Foreskin keratinocyte (primary cell): ENCODE measurements at places on chromosomes 16 and 17. TPM values are rescaled to one million over a fixed set of nuclear protein-coding genes. Genes with fewer than 3 reads are reported as not detected.
A peak's percentile ranks its signal among the peaks of the same experiment; 100 is the strongest.

Gene CTU2
- 16.6 and 26.3 TPM in 2 replicates for total RNA-seq

DNA sequence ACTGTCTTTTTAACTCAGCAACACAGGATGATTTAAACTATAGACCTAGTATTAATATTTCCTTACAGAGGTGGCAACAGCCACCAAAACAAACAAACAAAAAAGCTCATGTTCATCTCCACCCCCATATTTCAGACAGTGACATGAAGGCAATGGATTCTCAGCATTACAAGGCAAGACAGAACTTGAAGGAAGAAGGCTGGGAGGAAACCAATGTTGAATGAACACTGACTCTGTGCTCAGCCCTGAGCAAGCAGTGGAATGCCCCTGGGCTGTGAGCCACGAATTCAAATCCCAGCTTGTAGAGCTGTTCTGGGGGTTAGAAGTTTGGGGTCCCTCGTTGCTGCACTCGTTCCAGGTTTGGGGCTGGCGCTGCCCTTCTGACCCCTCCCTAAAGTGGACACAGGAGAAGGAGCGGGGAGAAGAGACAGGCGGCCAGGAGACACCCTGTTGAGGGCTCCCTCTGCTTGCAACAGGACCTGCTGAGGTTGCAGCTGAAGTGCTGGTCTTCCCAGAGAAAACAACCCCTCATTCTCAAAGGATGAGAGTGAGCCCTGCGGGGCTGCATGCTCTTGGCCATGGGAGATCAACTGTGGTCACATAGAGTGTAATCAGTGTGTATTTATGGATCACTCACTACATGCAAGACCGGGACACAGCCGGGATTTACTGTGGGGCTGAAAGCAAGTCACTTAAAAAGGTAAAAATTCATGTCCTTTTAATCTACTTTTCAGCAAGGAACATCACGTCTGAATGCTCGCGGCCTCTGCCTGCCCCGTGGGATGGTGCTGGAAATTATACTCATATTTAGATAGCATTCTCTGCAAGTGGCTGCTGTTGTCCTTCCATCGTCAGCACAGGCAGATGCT, 34.3 kb downstream of the MYH3 start:
- peak; percentile 97 for DNase-seq

- DNase-seq, result no peak
These were observed 36.8 kb upstream of the BCAR1 start for GRCh38 chr16:75288181-75288580.

DNA sequence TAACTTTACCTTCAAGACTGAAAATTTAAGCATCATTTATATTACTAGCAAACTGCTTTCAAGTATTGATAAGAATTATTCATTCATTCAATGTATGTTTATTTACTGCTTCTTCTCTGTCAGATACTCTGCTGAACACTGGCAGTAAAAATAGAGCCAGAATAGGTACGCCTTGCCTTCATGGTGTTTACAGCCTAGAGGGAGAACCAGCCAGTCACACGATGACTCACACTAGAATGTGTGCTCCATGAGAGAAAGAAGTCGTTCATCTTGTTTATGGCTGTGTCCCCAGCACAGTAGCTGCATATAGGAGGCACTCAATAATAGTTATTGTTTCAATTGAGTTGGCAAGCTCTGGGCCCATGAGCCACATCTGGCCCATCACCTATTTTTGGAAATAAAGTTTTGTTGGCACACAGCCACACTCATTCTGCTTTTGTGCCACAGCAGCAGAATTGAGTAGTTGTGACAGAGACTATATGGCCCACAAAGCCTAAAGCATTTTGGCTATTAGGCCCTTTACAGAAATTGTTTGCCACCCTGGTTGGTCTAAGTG, 84.2 kb downstream of the TMC6 start:
- DNase-seq, result no peak

Gene KCNJ18
- not detected in 2 replicates for total RNA-seq

Gene KRT27
- not detected in 2 replicates for total RNA-seq
